ENCODE measurements at places on chromosomes 5 and 9. TPM values are rescaled to one million over a fixed set of nuclear protein-coding genes. Genes with fewer than 3 reads are reported as not detected.

DNA sequence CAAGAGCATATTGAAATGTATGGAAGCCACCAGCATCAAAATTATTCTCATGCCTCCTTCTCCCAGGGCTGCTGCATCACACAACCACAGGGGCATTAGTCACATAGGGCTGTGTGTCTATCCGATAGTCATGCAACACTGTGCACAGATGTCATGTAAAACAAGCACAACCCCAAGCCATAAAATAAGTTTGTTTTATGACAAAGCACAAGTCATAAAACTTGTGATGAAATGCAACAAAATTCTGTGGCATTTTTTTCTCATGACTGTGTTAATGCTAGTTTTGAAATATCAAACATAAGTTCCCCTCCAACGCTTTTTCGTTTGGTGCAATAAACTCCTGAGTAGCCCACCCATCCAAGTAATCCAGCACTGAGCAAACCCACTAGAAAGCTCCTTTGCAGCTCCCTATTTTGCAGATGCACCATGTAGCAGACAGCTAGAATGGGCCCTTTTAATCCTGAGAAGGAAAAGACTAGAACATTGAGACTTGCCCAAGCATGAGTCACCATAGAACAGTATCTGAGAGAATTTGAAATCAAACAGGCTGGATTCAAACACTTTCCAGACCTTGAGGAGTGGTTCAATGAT, 93.3 kb upstream of the ZNF366 start:
- DNase-seq = no peak

- no peak for DNase-seq
Observed at GRCh38 chr5:99763021-99763774, 772.0 kb upstream of the FAM174A start.

- DNase-seq = no peak
Observed at GRCh38 chr9:124306098-124306735, 48.5 kb downstream of the NEK6 start.

DNA sequence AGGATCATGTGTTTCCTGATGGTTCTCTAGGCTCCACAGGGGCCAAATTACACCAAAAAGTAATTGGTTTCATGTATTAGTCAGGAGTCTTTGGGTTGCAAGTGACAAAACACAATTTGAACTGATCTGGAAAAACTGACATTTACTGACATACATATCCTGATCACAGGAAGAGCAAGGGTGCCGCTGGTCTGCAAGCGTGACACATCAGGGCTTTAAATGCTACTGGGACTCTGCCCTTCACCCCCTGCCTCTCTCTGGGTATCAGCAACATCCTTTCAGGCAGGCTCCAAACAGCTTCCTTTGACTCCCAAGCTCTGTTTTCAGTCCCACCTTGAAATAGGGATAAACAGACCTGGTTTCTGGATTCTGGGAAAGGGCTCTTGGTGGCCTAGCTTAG, 197.5 kb downstream of the PALM2AKAP2 start:
- DNase-seq = no peak

- DNase-seq = no peak
Observed at GRCh38 chr5:141617682-141618029, 1.1 kb downstream of the DIAPH1 start.

DNA sequence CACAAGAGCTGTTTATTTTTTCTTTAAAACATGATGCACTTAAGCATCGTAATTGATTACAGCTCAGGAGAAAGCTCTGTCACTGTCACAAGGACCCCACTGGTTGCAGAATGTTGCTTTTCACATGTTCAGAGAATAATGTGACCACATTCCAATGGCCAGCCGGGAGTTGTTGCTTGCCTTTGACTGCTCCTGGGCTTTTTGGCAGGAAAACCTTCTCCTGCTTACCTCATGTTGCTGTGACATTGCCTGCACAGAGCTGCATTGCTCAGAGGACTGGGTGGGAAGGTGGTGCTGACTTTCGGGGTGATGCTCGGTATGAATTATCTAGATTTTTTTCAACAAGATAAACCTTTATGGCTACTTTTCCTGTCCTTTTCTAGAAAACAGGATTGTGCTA, 88.2 kb downstream of the PALM2AKAP2 start:
- DNase-seq = no peak

DNA sequence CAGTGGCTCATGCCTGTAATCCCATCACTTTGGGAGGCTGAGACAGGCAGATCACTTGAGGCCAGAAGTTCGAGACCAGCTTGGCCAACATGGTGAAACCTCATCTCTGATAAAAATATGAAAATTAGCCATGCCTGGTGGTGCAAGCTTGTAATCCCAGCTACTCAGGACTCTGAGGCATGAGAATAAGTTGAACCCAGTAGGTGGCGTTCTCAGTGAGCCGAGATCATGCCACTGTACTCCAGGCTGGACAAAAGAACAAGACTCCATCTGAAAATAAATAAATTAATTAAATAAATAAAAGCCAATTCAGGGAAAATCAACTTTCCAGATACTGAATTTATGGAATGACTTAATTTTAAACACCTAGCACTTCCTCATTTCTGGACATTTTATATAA, 1722.1 kb downstream of the MAT2B start:
- no peak for DNase-seq

- no peak for DNase-seq
Observed at GRCh38 chr9:93941493-93941892, 13.7 kb downstream of the BARX1 start.

GRCh38 chr9:84691634-84692033, 22.1 kb downstream of the NTRK2 start:
- no peak for DNase-seq

- no peak for DNase-seq
Observed at GRCh38 chr9:101508211-101508610, 25.4 kb upstream of the RNF20 start.

GRCh38 chr9:121811140-121811539, 159.7 kb downstream of the DAB2IP start:
- no peak for DNase-seq

The TMCO6 gene
- 3.2 TPM for total RNA-seq

The SURF4 gene
- total RNA-seq = 66.5 TPM

The ECM2 gene
- total RNA-seq = 5.3 TPM

The COL23A1 gene
- total RNA-seq = 20.4 TPM

Data from left ventricle myocardium superior (tissue), 1 donor.